ENCODE measurements at places on chromosomes 5 and 9.

DNA sequence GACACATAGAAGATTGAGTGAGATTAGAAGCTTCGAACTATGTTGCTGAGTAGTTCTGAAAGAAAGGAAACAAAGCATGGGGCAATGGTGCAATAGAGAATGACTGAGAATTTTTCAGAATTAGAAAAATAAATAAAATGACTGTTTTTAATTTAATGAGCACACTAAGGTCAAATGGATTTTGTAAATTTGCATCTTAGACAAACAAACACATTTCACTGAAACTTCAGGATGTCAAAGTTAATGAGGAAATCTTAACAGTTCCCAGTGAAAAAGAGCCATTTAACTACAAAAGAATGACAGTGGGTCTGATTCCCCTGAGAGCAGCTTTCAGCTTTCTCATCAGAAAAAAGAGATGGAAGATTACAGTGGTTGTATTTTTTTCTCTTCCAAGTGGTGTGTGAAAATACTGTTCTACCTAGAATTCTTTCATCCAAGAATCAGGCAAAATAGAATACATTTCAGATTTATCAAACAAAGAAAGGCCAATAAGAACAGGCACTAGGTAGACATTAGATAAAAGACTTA, 591.9 kb downstream of the SEMA5A start:
- DNase-seq, result no peak

DNA sequence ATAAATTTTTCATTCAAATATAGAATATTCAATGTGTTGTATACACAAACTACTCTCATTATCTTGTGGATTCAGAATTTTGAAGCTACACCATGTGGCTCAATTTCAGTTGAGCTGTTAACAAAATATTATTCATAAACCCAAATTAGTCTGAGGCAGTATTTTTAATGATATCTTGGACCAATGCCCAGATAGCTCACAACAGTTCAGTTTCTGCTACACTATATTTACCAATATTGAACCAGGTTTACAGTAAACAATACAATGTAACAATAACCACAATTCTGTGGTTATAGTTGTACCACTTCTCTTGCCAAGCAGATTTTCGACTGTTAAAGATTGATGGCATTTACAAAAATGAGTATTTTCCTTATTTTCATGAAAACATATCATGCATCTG, 99.9 kb downstream of the SSBP2 start:
- no peak for DNase-seq

DNA sequence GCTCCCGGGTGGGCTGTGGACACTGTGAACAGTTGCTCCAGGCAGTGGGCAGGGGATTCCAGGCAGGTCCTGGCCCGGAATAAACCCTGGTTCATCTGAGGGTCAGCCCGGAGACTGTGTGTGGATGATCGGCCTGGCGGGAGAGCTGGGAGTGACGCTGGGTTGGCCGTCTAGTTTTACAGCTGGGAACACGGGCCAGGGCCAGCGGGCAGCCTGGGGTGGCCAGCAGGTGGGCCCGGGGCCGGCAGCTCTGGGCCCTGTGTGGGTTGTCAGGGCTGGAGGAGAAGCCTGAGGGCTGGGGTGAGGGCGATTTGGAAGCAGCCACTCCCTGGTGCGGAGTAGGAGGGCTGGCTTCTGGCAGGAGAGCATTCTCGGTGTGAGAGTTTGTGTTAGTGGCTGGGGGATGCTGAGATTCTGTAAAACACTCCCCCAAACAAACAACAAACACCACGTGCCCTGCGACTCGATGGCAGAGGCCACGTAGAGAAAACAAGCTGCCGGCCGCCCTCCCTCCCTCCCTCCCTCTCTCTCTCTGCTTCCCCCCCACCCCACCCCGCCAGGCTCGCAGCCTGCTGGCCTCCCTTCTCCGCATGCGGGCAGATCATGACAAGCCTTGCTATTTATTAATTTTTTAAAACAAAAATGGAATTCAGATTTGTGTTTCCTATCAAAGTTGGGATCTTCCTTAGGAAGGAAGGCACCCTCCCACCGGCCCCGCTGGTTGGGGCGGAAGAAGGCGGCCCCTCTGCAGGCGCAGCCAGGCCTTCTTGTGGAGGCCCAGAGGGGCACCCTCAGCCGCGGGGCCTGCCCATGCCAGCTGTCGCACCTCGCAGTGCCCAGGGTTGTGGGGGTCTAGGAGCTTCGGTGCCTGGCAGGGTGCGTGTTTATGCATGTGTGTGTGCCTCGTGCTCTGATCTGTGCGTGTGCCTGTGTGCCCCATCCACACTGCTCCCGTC, 49.5 kb downstream of the RXRA start:
- no peak for DNase-seq

DNA sequence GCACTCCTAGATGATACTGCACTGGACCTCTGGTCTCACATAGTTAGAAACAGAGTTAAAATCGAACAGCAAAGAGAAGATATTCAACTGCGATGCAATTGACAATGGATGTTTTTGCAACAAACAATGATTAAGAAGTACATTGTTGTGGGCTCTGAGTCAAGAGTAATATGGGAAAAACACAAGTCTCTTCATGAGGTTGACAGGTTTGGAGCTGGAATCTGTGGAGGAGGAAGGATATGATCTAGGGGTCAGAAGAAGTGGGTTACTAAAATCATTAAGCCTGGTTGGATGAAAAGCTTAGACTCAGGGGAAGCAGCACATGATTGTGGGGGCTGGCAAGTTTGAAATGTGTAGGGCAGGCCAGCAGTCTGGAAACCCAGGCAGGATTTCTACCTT, 53.1 kb downstream of the PDCD1LG2 start:
- peak; percentile 48 for DNase-seq

DNA sequence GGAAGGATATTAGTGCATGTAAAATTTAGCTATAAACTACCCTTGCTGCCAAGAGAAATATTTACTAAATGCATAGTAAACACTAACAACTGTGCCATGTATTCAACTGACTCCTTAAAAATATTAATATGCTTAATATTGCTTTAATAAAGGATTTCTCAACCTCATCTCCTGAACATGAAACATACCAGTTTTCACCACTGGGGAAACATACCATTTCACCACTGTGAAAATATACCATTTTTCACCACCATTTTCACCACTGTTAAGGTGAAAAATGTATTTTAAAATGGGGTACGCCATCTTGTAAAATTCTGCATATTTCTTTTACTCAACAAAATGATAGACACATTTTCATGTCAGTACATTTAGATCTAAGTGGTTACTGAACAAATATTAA, 4.5 kb downstream of the RAB14 start:
- DNase-seq, result no peak

DNA sequence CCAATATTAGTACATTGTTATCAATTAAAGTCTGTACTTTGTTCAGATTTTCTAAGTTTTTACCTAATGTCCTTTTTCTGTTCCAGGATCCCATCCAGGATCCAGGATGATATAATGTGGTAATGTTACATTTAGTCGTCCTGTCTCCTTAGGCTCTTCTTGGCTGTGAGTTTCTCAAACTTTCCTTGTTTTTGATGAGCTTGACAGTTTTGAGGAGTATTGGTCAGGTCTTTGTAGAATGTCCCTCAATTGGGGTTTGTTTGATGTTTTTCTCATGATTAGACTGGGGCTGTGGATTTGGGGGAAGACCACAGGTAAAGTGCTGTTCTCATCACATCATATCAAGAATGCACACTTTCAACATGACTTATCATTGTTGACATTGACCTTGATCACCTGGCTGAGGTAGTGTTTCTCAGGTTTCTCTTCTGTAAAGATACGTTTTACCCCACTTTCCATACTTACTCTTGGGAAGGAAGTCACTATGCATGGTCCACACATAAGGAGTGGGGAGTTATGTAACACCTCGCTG, 9.6 kb downstream of the NDFIP1 start:
- DNase-seq, result no peak

- no peak for DNase-seq
Measured at GRCh38 chr5:96597438-96598020, 64.6 kb upstream of the CAST start.

DNA sequence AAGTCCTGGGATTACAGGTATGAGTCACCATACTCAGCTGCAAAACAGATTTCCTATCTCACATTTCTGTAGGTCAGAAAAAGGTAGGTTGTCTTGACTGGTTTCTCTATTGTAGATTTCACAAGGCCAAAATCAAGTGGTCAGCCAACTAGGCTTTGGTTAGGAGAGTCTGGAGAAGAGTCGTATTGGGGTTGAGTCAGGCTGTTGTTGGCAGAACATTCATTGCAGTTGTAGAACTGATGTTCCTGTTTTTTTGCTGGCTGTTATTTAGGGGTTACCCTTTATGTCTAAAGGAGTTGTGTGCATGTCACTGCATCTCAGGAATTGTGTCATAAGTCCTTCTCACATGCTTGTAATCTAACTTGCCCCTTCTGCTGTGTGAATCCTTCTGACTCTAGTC, 814.2 kb upstream of the GRAMD2B start:
- DNase-seq, result no peak

DNA sequence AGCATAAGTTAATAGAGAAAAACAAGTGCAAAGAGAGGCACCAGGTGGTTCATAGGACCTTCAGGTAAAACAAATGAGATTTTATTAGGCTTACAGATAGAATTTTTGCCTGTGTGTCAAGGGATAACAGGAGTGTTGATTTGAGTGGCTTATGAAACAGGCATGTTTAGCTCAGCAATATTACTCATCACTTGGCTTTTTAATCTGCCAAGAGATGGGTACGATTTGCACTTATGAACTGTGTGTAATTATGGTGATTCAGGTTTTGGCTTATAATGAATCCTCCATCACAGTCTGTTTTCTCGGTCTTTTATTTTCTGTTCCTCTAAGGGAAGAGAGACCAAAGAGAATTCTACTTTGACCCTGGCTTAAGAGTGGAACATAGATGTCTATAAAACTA, 199.3 kb downstream of the DMRTA1 start:
- DNase-seq, result no peak

DNA sequence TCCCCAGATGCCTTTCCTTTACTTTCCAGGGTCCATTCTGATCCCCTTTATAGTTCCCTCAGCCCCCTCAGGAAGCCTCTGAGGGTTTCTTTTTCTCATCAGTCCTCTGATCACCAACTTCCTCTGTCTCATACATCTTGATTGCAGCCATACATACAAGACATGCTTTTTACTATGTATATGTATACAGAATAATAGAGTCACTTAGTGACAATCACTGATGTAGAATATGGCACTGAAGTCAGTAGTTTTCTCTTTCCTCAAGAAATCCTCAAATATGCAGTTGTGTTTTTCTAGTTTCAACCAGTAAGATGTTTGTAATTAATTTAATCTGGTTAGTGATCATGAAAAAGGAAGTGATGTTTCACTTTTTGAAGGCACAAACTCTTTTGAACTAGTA, 364.1 kb downstream of the MAN2A1 start:
- DNase-seq, result no peak

DNA sequence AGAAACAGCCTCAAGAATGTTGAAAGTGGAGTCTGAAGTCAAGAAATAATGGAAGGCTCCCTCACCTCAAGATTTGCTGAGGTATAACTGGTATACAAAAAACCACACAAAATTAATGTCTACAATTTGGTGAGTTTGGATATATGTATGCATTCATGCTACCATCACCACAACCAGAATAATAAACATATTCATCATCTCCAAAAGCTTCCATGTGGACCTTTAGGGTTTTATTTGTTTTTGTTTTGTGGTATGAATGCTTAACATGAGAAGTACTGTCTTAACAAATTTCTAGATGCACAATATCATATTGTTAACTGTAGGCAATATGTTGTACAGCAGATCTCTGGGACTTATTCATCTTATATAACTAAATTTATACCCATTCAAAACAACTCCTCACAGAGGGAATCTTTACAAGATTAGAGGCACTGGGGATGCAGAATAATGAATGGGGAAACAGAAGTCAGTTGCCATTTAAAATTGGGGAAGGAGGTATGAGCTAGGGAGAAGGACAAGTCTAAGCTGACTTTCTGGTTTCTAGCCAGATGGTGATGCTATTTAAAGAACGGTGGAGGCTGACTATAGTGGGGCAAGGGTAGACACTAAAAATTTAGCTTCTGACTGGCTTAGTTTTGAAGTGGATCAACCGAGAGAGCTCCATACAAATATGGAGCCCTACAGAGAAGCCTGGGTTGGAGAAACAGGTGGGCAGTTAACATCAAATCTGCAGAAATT, 213.9 kb downstream of the BNC2 start:
- DNase-seq, result no peak

- DNase-seq, result no peak
Measured at GRCh38 chr9:131869348-131869747, 129.5 kb upstream of the RAPGEF1 start.

DNA sequence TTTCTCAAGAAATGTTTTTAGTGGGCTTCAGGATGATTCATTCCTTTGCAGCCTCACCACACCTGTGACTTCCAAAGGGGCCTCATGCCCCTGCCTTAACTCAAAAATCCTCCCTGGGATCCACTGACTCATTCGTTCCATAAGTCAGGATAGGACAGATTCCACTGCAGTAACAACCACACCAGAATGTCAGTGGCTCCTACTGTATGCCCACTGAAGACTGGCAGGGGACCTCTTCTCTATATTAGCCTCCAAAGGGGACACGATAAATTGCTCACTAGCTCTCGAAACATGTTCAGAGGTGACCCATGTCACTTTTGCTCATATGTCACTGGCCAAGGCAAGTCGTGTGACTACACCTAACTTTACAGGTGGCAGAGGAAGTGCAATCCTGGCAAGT, 25.7 kb upstream of the LHX2 start:
- DNase-seq, result no peak

DNA sequence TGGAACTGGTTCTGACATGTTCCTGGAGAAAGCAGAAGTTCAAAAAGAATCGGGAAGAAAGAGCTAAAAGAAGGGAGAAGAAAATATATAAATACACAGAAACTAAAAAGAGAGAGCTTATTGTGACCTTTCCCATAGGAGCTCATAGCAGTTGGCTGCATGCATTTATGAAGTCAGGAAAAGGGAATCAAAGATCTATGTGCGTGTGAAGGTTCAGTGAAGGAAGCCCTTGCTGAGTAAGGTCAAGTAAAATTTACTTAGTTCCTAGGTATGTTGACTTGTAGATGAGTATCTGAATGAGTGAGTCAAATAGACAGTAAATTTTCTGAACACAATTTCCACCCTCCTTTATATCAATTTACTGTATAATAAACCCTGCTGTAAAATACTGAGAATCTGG, 632.5 kb downstream of the SLCO4C1 start:
- DNase-seq, result peak; percentile 2

GRCh38 chr9:94933511-94933828, 207.0 kb downstream of the AOPEP start:
- DNase-seq, result no peak

- no peak for DNase-seq
Measured at GRCh38 chr5:16852251-16853005, 83.7 kb downstream of the MYO10 start.

- peak; percentile 82 for DNase-seq
Measured at GRCh38 chr5:150567031-150567717, 59.2 kb downstream of the NDST1 start.
